ENCODE measurements at places on chromosomes 5 and 9. TPM values are rescaled to one million over a fixed set of nuclear protein-coding genes. Genes with fewer than 3 reads are reported as not detected.

DNA sequence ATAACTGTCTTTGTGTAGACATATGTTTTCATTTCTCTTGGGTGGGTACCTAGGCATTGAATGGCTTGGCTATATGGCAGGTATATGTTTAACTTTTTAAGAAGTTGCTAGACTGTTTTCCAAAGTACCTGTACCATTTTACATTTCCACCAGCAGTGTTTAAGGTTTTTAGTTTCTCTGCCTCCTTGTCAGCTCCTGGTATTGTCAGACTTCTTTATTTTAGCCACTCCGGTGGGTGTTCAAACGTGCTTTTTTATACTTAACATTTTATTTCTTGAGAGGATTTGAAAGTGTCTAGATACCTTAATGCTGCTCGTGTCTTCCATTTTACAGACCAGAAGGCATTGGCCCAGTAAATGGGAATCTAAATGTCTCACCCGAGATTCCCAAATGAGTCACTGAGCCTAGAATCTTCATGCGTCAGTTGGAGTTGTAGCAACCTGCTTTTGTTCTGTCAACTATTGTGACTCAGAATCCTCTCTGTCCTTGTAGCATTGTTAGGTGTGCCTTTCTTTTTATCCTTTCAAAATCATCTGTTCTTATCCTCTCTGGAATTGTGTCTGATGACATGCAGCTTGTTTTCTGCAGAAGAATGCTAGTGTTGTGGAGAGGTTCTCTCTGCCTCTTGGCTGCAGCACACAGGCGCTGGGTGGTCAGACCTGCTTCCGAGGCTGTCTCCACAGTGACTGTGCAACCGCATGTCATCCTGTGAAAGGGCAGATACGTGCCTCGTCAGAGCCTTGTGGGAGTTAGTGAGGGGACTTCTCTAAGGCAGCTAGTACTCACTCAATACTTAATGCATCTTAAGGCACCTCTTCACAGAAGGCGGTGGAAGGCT lies 291.8 kb downstream of the AOPEP start:
- H3K4me3 ChIP-seq: peak overlapping the region; percentile 5
- H3K36me3 ChIP-seq: no peaks in the 10 kb centered on the region
- H3K4me1 ChIP-seq: peaks cover 29% of the 10 kb centered on the region

DNA sequence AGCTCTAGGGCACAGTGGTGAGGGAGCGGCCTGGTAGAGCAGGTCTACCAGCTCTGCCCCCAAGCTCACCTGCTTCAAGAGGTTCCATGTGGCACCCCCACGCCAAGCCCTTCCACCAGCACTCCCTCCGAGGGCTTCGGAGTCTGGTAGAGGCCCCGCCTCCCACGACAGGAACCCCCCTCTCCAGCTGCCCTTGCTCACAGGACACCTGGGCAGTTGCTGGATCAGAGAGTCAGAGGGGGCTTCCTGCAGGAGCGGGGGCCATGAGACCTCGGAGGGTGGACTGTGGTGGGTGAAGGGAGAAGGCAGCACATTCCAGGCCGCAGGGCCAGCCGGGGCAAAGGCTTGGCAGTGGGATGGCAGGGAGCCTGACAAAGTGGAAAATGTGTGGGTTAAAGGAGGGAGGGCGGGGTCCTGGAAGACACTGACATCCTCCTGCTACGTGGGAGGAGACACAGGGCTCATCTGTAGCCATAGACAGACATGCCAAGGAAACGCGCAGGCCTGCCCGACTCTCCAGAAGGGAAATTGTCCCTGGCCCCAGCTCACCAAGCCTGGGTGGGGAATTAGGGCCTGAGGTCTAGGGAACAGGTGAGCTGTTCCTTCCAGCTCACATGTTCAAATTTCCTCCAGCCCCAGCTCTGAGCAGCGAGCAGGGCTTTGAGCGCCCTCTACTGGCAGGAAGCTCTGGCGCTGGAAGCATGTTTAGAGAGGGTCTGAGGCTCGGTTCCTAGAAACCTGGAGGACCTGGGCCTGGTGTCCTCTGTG lies 74.2 kb downstream of the NTNG2 start:
- no peak overlapping the region for H3K4me3 ChIP-seq
- peaks cover 2% of the 10 kb centered on the region for H3K4me1 ChIP-seq
- H3K27me3 ChIP-seq: no peaks in the 10 kb centered on the region
- DNase-seq: peak; percentile 62
- no peaks in the 10 kb centered on the region for H3K36me3 ChIP-seq

DNA sequence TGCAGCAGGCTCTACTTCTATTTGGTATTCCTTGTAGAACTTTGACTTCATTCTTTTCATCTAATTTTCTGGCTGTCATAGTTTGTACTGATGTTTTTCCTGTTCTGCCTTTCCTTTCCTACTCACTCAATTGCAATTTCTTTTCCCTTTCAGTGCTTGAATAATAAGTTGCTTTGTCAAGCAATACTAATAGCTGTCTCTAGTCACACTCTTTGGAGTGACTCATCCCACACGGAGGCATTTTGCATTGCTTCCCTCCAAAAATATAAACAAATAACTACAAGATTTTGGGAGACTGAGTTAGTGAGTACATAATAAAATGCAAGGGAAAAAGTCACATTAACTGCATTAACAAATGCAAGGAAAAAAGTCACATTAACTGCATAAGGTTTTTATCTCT lies 465.9 kb downstream of the CDH9 start:
- no peaks in the 10 kb centered on the region for H3K36me3 ChIP-seq
- no peak overlapping the region for H3K27ac ChIP-seq
- no peaks in the 10 kb centered on the region for H3K4me1 ChIP-seq
- no peak for DNase-seq
- no peaks in the 10 kb centered on the region for H3K27me3 ChIP-seq
- H3K4me3 ChIP-seq: no peak overlapping the region

The SLC1A3 gene
- total RNA-seq: 58.6 TPM

The GLRA1 gene
- total RNA-seq: not detected

The ANKRD31 gene
- 0.33 TPM for total RNA-seq

The TTC23L gene
- total RNA-seq: 1.6 TPM

The SECISBP2 gene
- total RNA-seq: 64.1 TPM

The HMCN2 gene
- 1.6 TPM for total RNA-seq

The MUSK gene
- total RNA-seq: 0.10 TPM

Measured in ovary (tissue), 10 donors.